H9 (cell line): ENCODE measurements at places on chromosomes 6 and 20.
A peak's percentile ranks its signal among the peaks of the same experiment; 100 is the strongest.

DNA sequence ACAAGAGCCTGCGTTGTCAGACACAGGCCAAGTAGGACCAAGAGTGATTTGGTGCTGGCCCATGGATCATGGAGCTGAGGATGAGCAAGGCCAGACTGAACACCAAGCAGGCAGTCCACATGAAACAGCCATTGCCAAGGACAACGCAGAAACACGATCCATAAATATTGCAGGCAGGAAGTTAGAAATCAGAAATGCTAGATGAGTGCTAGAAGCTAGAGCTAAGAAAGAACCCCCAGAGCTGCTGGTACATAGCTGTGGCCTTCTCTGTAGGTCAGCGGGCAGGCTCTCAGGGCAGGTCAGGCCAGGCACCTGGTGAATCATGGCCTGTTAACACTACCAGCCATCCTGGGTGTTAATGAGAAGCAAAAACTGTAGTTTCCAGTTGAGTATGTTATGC is 119.7 kb downstream of the ALDH8A1 start:
- DNase-seq: no peak

DNA sequence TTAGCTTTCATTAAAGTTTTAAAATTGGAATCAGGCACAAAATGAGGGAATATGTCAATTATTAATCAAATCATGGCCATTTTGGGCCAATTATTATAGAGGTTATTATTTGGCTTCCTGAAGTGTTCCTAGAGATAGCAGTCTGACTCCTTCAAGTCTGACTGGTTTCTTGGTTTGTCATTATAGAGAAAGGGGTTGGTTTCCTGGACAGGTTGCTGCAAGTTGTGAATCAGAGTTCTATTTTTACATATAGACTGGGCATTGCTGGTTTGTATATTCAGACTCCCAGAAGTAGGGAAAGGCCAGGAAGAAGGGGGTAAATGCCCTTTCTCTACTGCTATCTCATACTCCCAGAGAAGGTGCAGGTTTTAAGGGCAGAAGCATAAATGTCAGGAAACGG is 121.4 kb upstream of the CEP162 start:
- no peak for DNase-seq

DNA sequence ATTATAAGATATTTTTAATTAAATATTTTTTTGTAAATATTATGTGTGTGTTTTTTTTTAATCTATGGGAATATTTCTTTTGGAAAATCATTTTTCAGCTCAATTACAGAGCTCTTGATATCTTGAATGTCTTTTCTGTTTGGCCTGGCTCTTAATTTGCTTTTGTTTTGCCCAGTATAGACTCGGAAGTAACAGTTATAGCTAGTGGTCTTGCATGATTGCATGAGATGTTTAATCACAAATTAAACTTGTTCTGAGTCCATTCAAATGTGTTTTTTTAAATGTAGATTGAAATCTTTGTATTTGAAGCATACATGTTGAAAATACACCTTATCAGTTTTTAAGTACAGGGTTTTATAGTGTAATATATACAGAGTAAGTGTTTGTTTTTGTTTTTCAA is 2.6 kb downstream of the ID4 start:
- DNase-seq: no peak

- DNase-seq: peak; percentile 67
These were observed 19.0 kb downstream of the MCM8 start for GRCh38 chr20:5969348-5969935.

DNA sequence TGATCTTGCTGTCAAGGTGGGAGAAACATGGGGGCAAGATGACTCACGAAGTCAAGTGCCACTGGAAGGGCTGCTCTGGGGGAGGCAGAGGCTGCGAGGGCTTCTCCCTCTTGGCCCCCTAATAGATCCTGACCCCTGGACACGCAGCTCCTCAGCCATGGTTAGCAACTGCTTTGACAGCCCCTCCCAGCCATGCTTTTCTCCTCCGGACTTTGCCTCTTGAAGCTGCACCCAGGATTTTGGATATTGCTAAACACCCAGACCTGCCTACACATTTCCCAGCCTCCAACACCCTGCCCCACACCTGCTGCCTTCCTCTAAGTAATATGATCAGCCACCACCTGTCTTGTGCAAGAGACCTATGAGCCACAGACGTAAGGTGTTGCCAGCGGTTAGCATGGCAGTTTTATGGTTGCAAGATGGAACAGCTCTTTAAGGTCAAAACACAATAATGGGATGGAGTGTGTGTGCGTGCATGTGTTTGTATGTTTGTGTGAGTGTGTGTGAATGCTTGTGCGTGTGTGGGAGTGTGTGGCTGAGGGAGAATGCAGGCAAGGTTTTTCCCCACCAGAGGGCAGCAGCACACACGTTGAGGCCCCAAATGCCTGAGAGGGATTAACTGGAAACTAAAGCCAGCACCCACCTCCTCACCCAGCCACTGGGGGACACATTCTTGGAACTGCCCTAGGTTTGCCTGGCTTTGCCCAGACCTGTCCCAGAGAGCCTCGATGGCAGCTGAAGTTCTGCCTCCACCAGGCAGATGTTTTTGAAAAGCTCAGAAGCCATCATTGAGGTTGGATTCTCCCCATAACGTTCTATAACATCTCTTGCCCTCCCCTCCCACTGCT is 2.5 kb downstream of the IP6K3 start:
- DNase-seq: peak; percentile 83

DNA sequence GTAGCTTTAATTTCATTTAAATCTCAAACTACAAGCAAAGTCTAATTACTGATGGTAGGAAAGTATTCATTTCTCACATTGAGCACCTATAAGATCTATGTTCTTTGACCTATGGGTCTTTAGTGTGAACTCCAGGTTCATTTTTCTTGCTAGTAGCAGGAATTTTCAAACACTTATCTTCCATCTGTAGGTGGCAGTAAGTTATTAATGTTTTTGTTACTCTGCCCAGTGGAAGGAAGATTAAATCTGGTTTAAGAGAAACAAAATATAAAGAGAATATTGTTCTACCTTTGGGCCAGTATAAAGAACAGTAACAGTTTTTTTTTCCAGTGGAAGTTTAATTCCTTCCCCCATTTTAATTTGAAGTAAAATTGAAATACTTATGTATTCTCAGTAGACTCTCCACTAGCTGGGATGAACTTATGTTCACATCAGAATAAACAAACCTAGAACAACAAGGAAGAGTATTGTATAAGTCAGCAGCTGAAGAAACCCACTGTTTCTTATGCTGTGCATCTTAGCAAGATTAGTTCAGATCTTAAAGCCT is 328.2 kb downstream of the PHF3 start:
- no peak for DNase-seq

DNA sequence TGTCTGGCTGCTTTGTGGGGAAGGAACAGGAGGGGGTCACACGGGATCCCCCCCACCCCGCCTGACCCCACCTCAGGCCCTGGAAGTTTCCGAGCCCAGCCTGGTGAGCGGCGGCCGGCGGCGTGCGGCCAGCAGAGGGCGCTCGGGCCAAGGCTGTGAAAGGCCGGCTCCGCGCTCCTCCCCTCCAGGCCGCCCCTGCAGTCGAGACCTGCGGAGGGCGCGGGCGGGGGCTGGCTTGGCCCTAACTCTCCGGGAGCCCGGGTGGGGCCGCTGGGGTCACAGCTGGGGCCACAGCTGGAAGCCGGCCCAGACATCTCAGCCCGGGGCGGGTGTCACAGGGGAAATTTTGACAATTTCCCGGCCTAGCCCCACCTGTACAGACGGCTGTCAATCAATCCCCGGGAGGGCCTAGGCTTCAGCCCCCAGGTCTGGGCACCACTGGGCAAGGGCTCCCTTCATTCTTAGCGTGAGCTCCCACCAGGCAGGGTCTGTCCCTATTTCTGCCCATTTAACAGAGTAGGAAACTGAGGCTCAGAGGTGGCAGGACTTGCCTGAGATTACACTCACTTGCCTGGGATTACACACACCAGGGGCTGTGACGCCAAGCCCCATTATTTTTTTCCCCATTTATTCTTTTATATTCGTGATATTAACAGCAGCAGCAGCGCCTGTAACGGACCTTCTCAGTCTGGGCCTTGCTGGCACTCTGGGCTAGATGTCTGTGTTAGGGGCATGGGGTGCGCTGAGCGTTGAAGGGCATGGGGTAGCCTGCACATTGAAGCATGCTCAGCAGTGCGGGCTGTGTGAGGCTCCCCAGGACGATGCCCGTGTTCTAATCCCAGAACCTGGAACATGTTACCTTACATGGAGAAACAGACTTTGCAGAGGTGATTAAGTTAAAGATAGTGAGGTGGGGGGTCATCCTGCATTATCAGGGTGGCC is 23.0 kb downstream of the ZBP1 start:
- peak; percentile 75 for DNase-seq

DNA sequence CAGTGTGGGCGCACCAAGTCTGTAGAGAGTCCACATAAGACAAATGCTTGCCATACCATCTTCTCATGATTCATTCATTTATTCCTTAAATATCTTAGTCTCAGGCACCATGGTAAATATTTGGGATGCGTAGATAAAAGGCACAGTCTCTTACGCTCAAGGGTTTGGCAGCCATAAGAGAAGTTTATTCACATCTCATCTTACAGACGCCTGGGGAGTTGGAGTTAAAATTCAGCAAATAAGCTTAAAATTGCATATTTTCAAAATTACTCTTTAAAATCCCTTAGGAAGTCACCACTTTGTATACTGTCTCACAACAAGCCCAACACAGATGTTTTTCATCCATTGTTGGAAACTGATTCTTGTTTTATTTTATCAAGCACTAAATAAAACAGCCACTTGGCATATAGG is 363.3 kb downstream of the KIF16B start:
- no peak for DNase-seq

DNA sequence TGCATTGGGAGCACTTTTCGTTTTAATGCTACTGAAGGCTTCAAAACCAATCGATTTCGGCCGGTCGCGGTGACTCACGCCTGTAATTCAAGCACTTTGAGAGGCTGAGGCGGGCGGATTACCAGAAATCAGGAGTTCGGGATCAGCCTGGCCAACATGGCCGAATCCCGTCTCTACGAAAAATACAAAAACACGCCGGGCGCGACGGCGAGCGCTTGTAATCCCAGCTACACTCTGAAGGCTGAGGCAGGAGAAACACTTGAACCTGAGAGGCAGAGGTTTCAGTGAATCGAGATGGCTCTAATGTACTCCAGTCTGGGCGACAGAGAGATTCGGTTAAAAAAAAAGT is 58.4 kb downstream of the TRIM38 start:
- DNase-seq: no peak

DNA sequence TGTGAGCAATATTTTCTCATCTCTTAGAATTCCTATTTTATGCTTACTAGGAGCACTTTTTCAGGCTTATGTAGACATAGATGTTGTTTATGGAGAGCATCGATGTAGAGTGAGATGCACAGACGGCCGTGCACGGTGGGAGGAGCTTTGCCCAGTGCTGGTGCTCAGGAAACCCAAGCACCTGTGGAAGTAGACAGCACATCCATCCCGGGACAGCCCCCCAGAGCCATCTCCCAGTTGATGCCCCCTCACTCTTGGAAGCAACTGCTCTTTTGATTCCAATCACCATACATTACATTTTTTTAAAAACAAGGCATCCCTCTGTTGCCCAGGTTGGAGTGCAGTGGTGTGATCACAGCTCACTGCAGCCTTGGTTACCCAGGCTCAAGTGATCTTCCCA is 143.7 kb downstream of the SMOC2 start:
- no peak for DNase-seq

DNA sequence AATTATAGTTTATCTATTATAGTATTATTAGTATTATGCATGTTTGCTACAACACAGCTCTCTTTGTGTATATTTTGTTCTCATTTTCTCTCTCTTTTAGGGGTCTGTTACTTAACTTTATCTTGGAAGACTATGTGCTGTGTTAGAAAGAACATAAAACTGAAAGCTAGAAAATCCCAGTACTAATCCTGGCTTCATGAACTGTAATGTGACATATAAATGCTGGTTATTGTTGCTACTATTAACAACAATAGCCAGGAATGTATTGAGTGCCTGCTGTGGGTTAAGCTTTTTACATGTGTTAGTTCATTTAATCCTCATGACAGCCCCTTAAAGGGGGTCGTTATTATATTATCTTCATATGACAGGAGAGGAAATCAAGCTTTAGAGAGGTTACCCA is 170.0 kb upstream of the DTNBP1 start:
- no peak for DNase-seq

DNA sequence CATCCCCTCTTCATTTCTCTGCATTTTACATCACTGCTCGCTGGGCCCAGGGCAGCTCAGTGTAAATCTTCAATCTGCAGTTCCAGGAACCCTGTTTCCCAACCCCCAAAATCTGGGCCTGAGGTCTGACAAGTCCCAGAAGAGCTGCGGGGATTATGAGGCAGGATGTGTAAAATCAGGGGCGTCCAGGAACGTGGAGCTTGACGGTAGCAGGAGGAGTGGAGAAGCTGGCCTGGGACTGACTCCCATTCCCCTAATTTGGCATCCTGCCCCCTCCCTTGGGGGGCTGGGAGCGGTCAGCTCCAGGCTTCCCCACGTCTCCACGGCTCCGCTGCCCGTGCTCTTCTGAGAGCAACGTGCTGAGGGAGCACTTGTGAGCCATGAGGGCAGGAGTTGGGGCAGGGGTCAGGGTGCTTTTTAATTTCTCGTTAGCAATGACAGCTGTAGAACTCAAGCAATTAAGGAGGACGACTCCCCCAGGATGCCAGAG is 23.4 kb upstream of the VEGFA start:
- DNase-seq: peak; percentile 18

DNA sequence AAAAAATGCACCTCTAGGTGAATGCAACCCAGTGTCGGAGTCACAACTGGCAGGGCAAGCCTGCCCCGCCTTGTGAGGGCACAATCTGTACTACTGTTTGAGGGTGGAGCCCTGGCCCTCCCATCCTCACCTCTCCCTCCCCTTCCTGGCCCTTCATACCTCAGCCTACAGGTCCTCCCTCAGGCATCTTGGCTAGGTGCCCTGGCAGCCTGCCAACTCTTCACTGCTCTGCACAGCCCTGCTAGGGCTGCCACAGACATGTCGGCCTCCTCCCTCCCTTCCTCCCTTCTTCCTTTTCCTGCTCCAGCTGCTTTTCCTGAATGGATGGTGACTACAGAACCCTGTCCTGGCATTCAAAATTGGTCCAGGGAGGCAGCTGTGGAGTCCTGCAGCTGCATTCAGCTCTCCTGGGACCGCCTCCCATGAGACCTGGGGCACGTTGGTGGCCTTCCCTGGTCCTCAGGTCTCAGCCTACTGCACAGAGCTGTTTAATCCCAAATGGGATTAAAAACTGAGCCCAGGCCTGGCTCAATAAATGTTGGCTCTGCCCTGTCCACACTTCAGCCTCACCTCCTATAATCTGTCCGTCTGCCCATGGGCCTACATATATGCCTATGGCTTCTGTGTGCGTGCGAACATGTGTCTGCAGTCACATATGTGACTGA is 52.7 kb downstream of the CDH22 start:
- no peak for DNase-seq

GRCh38 chr6:141316236-141316635 is 816.5 kb upstream of the GJE1 start:
- DNase-seq: no peak

- DNase-seq: peak; percentile 94
These were observed 3.6 kb upstream of the GPSM3 start for GRCh38 chr6:32195902-32196681.
